ENCODE measurements at places on chromosomes 3 and 15. TPM values are rescaled to one million over a fixed set of nuclear protein-coding genes. Genes with fewer than 3 reads are reported as not detected.

GRCh38 chr3:132867956-132868355 lies 145.7 kb upstream of the NPHP3 start:
- no peak for DNase-seq

DNA sequence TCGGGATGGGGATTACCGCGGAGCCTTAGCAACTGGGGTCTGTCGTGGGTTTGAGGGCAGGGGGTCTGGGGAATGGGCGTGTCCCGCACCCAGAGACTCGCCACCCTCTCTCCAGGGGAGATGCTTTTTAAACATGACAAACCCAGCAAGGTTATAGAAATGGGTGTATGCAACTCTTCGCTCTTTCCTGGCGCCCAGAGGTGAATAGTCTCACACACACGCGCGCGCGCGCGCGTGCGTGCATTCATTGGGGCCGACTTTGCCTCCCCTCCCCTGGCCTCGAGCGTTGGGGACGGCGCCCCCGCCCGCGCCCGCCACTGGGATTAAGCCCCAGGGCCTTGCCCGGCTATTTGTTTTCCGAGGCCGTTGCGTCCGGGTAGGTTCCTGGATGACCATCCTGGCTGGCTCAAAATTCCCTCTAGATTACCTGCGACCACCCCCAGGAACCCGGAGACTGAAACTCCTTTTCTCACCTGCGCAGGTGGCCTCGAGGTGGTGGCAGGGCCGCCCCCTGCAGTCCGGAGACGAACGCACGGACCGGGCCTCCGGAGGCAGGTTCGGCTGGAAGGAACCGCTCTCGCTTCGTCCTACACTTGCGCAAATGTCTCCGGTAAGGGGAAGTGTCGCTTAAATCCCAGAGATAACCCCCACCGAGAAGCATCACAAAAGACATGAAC lies 777 bp downstream of the GPR160 start:
- no peak for DNase-seq

DNA sequence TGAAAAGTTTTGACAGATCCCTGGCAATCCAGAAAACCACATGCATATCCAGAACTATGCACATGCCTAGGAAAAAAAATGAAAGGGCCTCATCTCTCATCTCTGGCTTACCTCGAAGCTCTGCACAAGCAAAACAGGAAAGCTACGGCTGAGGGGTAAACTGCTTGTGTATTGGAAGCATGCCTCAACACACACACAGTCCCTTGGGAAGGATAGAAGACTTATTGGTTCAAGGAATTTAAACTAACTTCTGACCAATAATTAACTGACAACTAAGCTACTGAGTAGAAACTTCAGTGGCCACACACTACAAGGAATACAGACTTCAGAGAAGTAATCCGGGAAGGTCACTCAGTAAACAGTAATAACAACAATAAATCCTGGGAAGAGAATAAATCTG lies 59.9 kb upstream of the POMGNT2 start:
- DNase-seq, result no peak

DNA sequence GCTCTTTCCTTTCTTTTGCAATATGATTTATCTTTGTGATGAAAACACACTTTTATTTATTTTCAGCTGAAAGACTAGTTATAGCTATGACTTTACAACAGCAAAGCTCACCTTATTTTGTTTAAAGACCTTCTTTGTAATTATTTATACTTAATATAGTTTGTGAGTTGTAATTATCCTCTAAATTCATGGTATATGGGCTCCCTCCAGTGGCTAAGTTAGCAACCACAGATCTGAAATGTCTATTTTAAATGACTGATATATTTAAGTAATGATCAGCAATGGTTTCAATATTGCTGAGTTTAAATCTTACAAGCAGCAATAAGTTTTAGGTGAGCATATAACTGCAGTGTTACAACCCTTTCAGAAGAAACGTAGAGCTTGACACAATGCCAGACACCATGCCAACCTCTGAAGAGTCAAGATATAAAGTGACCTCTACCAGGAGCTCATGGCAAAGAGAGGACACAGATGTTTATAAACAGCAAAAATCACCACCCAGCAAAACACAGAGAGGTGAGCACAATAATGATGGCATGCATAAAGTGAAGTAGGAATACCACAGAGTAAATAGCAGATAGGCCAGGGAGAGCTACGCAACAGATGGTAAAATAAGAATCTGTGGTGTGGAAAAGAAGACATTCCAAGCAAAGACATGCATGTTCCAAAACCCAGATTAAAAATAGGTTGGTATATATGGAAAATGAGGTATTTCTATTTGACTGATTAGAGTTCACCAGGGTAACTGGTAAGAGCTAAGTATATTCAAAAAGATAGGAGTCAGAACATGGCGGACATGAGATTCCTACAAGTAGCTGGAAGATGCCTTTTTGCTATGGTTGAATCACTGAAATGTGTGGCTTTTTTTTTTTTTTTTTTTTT lies 143.7 kb upstream of the ZNF385D start:
- no peak for DNase-seq

DNA sequence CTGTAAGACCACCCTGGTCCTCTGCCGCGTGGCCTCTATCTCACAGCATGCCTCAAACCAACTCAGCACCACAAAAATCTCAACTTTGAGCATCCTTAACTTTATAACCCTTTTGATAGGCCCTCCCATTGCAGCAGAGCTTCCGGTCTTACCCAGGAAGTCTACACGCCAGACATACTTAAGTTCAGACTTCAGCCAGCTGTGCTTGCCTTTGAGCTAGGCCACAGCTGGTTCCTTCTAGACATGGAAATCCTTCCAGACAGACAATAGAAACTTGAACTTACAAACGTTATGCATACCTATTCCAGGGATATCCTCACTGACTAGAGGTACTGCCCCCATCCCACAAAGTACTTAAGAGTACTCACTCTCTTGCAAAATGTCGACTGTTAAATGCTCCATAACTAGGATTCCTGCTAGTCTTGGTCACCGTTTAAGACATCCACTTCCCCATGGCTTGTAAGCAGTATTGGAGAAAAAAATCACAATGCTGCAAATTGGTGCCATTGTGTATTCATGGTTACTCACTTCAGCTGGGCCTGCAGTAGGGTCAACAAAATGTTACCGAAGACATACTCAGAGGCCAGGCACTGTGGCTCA lies 183.5 kb downstream of the TBL1XR1 start:
- DNase-seq, result no peak

GRCh38 chr15:70035719-70036077 lies 62.0 kb downstream of the TLE3 start:
- no peak for DNase-seq

DNA sequence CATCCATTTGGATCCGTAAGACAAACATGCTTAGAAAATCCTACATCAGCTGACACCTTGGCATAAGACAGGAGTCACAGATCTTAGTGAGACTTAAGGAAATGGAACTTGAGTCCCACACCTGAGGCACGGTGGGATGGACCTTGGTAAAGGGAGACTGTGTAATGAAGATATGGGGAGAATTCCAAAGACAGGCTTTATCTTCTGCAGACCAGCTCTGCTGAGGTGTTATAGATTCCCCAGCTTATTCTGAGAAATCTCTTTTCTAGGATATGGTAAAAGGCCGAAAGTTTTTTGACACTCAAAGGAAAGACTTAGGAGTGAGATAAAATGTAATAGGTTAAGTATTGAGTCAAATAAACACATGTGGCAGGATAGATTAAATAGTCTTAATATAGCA lies 8.3 kb upstream of the MTMR10 start:
- DNase-seq, result no peak

DNA sequence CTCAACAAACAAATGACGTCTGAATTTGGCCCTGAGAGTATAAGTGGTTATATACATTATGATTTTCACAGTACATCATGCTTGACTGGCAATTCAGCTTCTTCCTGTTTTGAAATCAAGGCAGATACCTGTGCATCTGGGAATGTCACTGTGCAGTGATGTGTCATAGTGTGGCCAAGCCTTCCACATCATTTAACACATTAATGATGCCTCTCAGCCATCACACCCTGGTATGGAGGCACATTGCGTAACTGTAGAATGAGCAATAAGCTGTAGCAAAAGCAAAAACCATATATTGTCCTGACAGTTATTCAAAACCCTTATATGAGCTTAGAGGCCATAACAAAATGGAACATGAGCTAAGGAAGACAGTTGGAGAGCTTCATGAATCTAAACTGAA lies 246.0 kb downstream of the EPHA3 start:
- no peak for DNase-seq

- DNase-seq, result no peak
Measured at GRCh38 chr15:80109388-80109787, 43.4 kb upstream of the FAH start.

GRCh38 chr15:63969652-63970421 lies 76.4 kb downstream of the DAPK2 start:
- no peak for DNase-seq

DNA sequence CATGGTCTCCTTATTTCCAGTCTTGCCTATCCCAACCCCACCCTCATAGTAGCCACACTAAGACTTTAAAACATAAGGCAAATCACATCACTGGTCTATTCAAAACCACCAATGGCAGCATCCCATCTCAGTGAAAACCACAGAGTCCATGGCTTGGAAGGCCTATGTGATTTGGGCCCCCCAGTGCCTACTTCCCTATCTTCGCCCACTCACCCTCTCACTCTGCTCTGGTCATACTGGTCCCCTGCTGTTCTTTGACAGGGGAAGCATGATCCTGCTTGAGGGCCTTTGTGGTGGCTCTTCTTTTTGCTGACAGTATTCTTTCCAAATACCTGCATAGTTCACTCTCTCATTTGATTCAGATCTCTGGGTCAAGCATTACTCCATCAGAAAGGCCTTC lies 3.3 kb downstream of the GTF2A2 start:
- no peak for DNase-seq

GRCh38 chr3:77686560-77686959 lies 646.7 kb downstream of the ROBO2 start:
- no peak for DNase-seq

DNA sequence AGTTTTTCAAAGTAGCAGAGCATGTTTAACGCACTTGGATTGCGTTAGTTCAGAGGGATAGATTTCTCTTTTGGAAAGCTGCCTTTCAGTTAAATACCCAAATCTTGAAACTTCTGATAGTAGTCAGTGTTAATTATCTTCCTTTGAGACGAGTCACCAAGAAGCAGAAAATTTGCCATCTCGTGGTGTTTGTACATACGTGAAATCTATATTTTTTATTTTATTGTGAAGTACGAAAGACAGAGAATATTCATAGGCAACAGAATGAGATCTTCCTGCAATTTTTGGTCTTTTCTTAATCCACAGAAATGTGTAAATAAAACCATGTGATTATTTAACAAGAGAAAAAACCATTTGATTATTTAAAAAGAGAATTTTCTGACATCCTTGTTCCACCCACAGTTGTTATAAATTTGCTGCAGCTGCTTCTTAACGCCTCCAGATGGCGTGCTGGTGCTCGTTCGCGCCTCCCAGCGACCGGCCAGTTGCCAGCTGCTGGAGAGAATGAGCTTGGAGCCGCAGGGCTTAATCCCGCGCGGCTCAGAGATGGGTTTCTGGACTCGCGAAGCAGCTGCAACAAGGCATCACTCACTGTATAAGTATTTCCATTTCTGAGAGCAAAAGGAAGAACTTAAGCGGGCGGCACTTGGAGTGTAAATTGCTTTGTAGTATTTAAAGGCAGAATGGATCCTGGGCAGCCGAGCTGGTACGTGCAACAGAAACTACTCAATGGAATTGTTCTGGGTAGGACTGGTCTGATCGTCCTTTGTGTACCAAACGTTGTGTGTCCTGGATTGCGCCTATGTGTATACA lies 10.5 kb upstream of the SLITRK3 start:
- no peak for DNase-seq

- DNase-seq, result no peak
Measured at GRCh38 chr3:36221975-36222374, 158.3 kb upstream of the STAC start.

- no peak for DNase-seq
Measured at GRCh38 chr3:184977796-184978195, 165.8 kb downstream of the VPS8 start.

- no peak for DNase-seq
Measured at GRCh38 chr3:179149406-179149867, 1.3 kb downstream of the PIK3CA start.

Gene ZKSCAN7
- 1.2 TPM for total RNA-seq

Gene CHRNA3
- total RNA-seq, result not detected

Gene HTR3E
- not detected for total RNA-seq

Gene CCR3
- total RNA-seq, result not detected

Gene SERPINI2
- total RNA-seq, result not detected

Gene CPB1
- total RNA-seq, result not detected

Gene TRIM69
- total RNA-seq, result 12.0 TPM

Gene VGLL3
- 1.1 TPM for total RNA-seq

Gene GUCA1C
- total RNA-seq, result not detected

Gene PPP1R14D
- not detected for total RNA-seq
